ENCODE measurements at places on chromosomes 2 and 18.

DNA sequence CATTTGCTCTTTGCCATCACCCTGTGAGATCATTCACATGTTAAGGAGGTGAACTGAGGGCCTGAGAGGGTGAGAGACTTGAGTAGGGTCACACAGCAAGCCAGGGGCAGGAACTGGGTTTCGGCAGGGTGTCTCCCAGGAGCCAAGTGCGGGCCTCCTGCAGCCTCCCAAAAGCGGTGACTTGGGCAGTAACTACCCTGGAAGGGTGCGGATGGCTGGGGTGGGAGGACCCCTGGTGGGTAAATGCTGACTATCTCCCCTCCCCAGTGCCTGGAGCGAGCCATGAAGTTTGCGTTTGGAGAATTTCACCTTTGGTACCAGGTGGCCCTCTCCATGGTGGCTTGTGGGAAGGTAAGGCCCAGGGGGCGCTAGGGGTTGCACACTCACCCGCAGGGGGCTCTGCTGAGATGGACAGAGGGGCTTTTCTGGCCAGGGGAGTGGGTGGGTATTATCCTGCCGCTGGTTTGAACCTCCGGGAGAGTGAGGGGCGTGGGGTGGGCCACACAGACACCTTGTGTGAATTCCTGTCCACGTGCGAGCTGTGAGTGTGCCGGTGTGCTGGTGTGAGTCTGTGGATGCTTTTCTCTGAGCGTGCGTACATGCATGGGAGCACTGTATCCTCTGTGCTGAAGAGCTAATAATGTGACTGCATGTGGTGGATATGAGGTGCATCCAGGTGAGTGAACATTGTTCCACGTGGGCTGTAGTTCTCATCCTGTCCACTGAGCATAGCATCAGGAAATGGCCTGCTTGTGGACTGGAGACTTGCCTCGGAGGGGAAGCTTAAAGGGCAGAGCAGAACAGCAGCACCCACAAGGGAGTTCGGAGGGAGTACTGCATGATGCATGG, 91.0 kb upstream of the MCFD2 start:
- DNase-seq: no peak

DNA sequence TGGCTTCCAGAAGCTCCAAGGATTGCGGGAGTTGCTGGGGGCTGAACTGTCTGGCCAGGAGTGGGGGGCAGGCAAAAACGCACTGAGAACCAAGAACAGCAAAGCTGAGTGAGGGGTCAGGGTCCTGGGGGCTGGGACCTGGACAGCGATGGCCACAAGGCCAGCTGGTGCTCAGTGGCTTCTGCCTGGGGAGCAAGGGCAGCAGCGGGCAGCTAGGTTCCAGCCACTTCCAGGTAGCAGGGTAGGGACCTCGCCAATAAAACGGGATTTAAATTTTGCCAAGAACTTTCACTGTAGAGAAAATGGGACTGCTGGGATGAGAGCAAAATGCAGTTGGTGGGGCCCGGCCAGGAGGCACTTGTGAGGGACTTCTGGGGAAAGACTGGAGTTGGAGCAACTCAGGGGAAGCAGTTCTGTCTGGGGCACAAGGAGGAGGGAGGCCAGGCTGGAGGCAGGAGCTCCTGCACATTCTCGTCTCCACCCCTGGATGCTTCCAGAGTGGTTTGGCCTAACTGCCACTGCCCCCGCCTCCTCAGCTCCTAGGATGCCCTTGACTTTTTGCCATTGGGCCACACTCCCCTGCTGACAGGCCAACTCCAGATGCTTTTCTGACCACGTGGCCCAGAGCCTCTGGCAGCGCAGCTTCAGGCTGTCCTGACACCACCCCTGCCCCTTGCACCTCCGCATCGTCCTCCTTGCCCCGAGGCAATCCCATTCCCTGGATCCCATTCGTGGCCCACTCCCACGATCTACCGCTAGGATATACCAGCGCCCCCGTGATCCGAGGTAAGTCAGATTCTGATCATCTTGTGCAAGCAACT, 5.5 kb upstream of the CCDC74A start:
- no peak for DNase-seq

- DNase-seq: no peak
These were observed 194.4 kb downstream of the RNF144A start for GRCh38 chr2:7111626-7112025.

- no peak for DNase-seq
These were observed 174.5 kb upstream of the MGAT5 start for GRCh38 chr2:134079373-134079772.

- no peak for DNase-seq
These were observed 63.4 kb upstream of the PLA2R1 start for GRCh38 chr2:160125828-160126227.

GRCh38 chr2:175030380-175031271, 25.4 kb upstream of the CHN1 start:
- DNase-seq: no peak

GRCh38 chr2:73611867-73612266, 30.4 kb downstream of the NAT8 start:
- no peak for DNase-seq

DNA sequence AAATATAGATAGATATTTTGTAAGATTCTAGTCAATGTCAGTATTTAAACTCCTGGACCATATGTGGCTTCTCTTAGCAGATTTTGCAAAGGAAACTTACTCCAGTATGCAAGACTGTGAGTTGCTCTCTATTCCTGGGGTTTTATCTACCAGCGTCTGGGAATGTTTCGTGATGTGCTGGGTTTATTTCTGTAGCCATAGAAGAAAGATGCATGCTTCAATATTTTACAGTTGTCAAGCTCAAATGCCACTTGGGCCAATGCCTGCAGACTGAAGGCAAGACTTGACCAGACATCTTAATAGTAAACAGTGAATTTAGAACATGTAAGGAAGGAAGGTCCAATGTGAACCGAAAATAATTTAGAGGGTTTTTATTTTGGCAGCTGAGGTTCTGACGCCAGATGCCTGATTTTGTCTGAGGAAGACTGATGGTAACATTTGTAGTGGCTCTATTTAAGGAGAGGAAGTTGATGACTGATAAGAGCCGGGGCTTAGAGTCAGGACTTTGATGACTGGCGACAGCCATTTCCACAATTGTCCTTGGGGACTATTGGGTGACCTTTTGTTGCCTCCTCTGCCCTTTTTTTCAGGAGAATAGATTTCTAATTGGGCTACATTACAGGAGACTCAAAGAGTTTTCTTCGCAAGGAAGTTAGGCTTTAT, 154.3 kb downstream of the RAPGEF4 start:
- DNase-seq: no peak

GRCh38 chr2:40448476-40449079, 3.3 kb downstream of the SLC8A1 start:
- no peak for DNase-seq

DNA sequence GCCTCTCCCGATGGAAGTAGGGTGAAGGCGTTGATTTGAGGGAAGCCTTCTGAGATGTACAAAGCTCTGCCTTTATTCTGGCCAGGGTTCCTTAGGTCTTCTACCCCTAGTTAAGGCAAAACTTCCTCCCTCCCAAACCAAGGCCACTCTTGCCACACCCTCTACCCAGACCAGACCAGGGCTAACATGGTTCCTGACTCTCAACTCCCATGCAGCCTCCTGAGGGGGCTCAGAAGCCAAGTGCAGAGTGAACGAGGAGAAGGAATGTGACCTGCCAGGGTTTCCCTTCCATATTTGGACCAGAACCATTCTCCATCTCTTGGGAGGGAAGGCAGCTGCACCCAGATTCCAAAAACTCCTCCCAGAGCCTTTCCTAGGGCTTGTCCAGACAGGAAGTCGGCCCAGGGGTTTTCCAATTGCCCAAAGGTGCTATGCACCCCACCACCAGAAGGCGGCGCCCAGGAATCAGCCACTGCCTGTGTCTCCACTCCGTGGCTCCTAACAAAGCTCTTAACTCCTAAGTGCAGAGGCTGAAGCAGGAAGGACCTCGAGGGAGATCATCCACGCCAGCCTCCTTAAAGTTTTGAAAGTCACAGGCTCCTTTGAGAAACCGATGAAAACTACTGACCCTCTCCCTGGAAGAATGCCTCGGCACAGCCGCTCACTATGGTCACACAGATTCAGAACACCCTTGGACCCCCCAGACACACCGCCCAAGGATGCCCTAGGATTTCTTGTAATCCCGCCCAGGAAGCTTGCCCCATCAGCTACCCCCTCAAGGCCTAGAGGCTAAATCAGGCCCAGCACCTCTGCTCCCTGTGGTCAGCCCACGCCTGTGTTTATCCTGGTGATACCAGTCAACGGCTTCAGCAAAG, 157.8 kb downstream of the SMAD2 start:
- DNase-seq: peak; percentile 15

GRCh38 chr2:86372133-86372532, 34.7 kb upstream of the REEP1 start:
- no peak for DNase-seq

- no peak for DNase-seq
These were observed 39.7 kb upstream of the NEDD4L start for GRCh38 chr18:58004317-58004716.

- DNase-seq: no peak
These were observed 109.5 kb downstream of the CDC42EP3 start for GRCh38 chr2:37561615-37562569.

DNA sequence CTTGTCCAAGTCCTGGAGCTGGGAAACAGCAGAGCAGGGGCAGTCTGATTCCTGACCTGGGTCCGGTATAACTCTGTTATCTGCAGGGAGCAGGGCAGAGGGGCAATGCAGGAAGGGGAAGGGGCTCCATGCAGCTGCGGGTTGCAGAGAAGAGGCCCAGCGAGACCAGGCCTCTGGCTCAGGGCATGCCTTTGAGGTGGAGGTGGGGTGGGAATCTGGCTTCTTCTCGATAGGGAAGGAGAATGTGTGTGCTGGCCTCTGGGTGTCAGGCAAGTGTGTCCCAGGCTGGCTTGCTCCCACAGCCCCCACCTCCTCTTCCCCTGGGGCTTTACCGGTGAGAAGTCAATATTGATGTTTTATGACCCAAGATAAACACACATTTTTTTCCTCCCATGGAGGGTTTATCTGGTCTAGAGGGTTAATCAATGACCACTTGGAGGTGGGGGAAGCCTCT, 187.1 kb upstream of the HAAO start:
- DNase-seq: no peak

DNA sequence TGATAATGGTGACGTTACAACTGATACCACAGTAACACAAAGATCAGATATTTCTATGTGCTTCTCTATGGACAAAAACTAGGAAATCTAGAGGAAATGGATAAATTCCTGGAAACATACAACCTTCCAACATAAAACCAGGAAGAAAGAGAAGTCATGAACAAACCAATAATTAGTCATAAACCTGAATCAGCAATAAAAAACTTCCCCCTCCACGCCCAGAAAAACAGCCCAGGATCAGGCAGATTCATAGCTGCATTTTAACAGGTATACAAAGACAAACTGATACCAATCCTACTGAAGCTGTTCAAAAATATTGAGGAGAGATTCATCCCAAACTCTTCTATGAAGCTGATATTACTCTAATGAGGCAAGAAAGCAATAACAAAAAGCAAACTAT, 1535.2 kb upstream of the LRRTM1 start:
- DNase-seq: no peak

DNA sequence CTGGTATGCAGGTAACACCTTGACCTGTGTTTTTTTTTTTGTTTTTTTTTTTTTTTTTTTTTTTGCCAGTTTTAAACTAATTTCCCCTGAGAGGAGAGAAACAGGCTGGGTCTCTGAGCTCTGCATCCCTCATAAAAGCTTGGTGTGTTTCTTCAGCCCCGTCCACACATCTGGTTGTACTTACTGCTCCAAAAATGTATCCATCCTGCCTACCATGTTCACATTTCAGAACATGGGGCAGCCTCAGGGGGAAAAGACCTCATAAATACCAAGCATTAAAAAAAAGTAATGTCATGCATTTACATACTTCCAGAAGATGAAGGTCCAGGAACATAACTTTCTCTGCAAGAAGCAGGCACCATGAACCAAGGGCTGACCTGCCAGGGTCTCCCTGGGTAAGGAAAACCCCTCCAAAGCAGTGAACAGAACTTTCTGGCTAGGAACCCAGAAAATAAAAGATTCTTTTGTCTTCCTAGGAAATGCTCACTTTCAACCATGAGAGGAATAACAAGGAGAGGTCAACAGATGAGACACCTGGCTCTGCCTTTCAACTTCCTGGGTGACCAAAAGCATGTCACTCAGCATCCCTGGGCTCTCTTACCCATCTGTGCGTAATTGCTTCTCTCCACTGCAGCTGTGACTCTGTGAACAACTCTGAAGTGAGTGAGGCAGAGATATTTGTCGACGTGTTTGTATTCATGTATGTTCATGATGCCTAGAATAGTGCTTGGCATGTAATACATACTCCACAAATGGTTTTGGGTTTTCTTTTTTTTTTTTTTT, 118.6 kb downstream of the MCFD2 start:
- DNase-seq: no peak

- no peak for DNase-seq
These were observed 2.9 kb upstream of the CLEC4F start for GRCh38 chr2:70823249-70823648.

DNA sequence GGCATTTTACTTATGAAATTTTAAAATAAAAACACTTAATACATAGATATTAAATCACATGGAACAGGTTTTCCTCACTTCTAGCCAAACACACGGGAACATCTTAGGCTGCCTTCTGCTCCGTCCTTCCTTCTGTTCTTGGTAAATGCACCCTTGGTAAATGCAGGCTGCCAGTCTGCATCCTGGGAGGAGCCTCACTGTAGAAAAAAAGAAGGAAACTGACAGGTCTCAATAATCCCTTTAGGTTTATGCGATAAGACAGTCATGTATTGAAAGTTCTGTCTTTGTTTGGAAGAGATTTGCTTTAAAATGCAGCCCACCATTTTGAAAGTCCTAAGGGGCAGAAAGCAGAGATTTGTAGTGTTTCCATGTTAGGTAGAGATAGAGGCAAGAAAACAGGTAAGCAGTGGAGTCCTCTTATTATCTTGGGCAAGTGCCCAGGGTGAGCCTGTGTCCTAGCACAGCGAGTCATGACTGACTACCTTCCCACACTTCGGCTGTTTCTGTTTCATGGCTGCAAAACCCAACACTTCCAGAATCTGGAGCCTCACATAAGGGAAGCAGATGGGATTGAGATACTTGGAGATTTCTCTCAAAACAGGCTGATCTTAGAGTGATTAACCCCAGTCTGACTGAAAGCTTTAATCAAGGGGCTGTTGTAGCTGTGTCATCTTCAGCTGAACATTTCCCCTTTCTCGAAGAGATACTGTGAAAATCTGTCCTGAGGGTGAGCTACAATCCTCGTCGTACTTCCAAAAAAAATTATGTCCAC, 131.4 kb upstream of the MAP3K20 start:
- DNase-seq: no peak

DNA sequence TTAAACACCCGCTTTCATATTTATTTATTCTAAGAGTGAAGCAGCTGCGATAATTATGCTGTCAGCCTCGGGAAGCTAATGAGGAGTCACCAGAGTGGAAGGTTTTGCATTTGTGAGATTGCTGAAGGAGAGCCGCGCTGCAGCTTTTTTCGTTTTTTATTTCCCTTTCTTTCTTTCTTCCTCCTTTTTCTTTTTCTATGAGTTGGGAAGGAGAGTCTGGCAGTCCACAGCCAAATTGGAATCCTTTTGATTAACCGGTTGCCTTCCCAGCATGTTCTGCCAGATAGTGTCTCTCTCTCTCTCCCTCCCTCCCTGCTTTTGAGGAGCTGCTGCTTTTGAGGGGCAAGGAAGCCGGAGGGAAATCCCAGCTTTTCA, 82.1 kb downstream of the CDK15 start:
- DNase-seq: no peak
